Bladder microvascular endothelial cell (primary cell): ENCODE measurements at places on chromosomes 1 and 21. TPM values are rescaled to one million over a fixed set of nuclear protein-coding genes. Genes with fewer than 3 reads are reported as not detected.

The HES2 gene
- 5.3 and 18.1 TPM in 2 replicates for total RNA-seq

The INKA2 gene
- 4.2 and 13.7 TPM in 2 replicates for total RNA-seq

The THAP3 gene
- total RNA-seq = 18.4 and 19.8 TPM in 2 replicates

The KRTAP12-2 gene
- total RNA-seq = not detected in 2 replicates

The LCE1E gene
- total RNA-seq = not detected in 2 replicates

The CFHR5 gene
- not detected in 2 replicates for total RNA-seq

The C1QTNF12 gene
- 0.32 and 0.57 TPM in 2 replicates for total RNA-seq

The TCHH gene
- total RNA-seq = under 0.01 and 0.06 TPM in 2 replicates

The MT1HL1 gene
- not detected in 2 replicates for total RNA-seq

The TMEM82 gene
- total RNA-seq = not detected in 2 replicates

The GPR153 gene
- total RNA-seq = 0.65 and 3.1 TPM in 2 replicates

The RAVER2 gene
- 5.4 and 9.2 TPM in 2 replicates for total RNA-seq

The KLF17 gene
- not detected in 2 replicates for total RNA-seq

The SLAMF6 gene
- total RNA-seq = not detected in 2 replicates

The BCAN gene
- not detected in 2 replicates for total RNA-seq

The RGSL1 gene
- total RNA-seq = not detected in 2 replicates

The OR2T2 gene
- total RNA-seq = not detected in 2 replicates

The CFAP107 gene
- not detected in 2 replicates for total RNA-seq

The SNX7 gene
- 28.6 and 35.6 TPM in 2 replicates for total RNA-seq

The GBP4 gene
- 19.1 and 24.8 TPM in 2 replicates for total RNA-seq

The SLC25A44 gene
- total RNA-seq = 4.5 and 14.3 TPM in 2 replicates

The NR1I3 gene
- not detected in 2 replicates for total RNA-seq

The HSPB7 gene
- total RNA-seq = 0.06 TPM in 1 of 2 replicates, not detected in the other

The SEMA4A gene
- total RNA-seq = 0.16 and 0.50 TPM in 2 replicates

The PPFIA4 gene
- total RNA-seq = under 0.01 and 0.25 TPM in 2 replicates

The TNNT2 gene
- not detected in 2 replicates for total RNA-seq
